ENCODE measurements at places on chromosomes 7 and 10.

- no peak for DNase-seq
Measured at GRCh38 chr7:47292832-47293309, 289.0 kb downstream of the TNS3 start.

DNA sequence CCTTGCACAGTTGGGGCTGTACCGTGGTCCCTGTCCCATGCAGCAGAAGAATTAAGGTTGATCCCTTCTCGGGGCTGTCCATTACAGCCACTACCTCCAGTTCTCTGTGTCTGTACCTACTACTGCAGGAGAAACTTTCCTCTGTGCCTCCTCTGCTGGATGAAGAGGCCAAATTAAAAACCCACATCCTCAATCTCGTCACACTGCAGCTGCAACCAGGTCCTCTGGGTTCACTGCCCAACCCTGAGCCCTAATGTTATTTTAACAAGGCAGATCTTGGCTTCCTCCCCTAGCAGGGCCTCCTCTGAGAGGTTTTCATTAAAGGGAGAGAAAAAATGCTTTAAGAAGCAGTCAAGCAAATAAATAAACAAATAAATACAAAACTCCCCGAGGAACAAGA, 66.6 kb downstream of the PLXNA4 start:
- no peak for DNase-seq

DNA sequence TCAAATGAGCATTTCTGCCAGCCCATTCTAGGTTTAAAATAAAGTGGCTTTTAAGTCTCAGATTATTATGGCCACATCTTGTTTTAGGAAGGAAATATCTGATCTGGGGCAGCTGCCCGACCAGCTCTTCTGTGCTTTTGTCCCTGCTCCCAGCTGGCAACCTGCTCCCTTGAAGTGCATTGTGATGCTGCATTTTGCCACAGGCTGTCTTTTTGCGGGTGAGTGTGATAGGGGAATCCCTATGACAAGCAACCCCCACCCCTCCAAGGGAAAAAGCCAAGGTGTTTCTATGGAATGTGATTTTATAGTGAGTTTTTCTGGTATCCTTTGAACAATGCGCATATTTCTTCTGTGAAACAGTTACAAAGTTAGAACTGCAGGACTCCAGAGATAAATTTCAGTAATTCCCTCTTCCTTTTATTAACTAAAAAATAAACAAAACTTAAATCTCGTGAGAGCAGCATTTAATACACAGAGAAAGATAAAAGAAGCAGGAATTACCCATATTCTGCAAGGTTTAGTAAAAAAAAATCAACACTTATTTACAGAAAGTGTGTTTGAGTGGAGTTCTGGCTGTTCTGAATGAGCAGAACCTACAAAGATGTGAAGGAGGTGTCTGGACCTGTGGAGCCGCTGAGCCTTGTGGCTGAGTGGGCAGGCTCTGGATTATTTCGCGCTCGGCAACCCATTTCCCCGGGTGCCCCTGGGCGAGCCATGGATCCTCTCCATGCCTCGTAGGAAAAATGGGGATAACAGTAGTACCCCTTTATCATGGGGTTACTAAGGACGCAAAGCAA, 10.1 kb upstream of the HPS1 start:
- no peak for DNase-seq

DNA sequence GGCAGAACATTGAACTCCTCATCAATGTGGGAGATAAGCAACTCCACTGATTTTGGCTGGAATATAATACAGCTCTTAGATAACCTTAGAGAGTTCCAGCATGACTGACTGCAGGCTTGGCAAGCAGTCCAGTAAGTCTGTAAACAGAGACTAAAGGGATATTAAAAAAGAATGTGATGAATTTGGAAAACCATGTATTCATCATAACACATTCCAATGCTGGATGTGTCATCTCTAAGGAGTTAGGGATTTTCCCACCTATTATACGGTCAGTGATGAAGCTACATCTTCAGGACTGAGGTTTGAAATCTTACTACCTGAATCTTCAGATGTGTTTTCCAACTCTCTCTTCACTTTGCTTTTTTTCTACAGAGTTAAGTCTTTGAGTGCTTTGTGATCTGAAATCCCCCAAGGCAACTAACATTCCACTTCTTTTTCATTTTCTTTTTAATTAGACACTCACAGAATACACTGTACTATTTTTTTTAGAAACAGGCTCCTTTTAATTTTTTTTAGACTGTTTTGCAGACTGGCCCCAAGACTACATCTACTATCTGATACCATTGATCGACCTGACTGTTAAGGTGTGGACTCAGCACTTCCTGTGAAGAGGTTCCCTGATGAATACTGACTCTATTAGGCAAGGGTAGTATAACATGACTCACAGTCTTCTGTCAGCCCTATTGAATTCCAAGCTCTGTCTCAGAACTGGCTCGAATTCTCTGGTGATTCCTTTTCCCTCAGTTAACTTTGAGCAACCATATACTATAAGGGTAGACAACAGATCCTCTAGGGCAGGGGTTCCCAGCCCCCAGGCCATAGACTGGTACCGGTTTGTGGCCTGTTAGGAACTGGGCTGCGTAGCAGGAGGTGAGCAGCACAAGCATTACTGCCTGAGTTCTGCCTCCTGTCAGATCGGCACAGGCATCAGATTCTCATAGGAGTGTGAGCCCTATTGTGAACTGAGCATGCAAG, 678.2 kb downstream of the GRM8 start:
- DNase-seq: no peak

- DNase-seq: no peak
Measured at GRCh38 chr10:95260909-95261552, 29.8 kb downstream of the PDLIM1 start.

- DNase-seq: no peak
Measured at GRCh38 chr7:158314394-158314793, 273.2 kb downstream of the PTPRN2 start.

- DNase-seq: no peak
Measured at GRCh38 chr7:100346921-100347320, 11.0 kb upstream of the PILRB start.

DNA sequence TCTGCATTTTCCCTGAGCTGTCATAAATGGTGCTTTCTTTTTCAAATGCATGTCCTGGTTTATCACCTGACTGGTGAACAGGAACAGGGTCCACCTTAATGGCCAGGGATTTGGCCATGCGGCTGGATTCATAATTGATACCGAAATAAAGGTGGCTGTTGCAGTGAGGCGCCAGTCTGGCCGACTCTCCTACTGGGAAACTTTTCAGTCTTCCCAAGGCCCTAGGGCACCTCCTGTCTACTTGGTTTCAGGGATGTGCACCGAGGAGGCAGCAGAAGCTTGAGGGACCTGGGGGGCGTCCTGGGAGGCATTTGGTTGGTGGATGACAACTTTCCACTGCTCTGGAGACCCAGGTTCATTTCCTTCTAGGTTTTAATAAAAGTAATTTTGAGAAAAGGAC, 46.4 kb upstream of the FIGNL1 start:
- no peak for DNase-seq

GRCh38 chr7:80334908-80335307, 177.0 kb downstream of the GNAT3 start:
- no peak for DNase-seq

GRCh38 chr10:10545771-10546170, 471.9 kb upstream of the CELF2 start:
- no peak for DNase-seq

DNA sequence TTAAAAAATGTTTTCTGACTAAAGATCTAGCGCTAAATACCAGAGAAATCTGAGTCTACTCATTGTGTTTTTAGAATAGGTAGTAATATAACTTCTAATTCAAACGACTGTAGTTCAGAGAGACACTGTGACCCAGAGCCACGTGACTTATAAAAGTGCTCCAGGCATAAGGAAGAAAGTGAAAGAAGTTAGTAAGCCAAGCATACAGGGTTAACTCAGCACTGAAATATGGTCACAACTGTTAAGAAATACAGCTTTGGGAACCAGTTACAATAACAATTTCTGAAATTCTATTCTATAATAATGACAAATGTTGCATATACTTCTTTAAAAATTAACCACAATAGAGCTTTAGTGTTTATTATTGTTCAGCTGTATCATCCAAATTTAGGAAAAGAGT, 119.1 kb downstream of the TFEC start:
- no peak for DNase-seq

- no peak for DNase-seq
Measured at GRCh38 chr7:13055732-13056368, 368.4 kb downstream of the ARL4A start.

DNA sequence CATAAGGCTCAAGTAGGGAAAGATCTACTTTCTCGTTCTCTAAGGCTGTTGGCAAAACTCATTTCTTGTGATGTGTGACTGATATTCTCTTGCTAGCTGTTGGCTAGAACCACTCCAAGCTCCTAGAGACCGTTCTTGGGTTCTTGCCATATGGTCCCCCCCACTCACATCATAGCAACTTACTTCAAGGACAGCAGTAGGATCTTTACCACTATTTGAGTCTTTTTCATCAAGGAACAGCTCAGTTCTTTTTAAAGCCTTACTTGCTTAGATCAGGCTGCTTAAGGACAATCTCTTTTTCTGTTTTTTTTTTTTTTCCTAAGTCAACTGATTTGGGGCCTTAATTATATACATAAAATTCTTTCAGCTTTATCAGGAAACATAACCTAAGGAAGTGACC, 251.1 kb downstream of the GPR37 start:
- no peak for DNase-seq

GRCh38 chr10:22655312-22655981, 58.9 kb downstream of the PIP4K2A start:
- DNase-seq: no peak
